Chondrocyte (in vitro differentiated cells): ENCODE measurements at places on chromosomes 4 and X. TPM values are rescaled to one million over a fixed set of nuclear protein-coding genes. Genes with fewer than 3 reads are reported as not detected.

The DYNLT3 gene
- 31.5 to 36.5 TPM (median 35.8 TPM) in 3 replicates for total RNA-seq

The DCAF12L1 gene
- not detected in 3 replicates for total RNA-seq

The VGLL1 gene
- total RNA-seq, result not detected in 3 replicates

The TRAM1L1 gene
- total RNA-seq, result 4.1 to 5.0 TPM (median 4.2 TPM) in 3 replicates

The ODAPH gene
- total RNA-seq, result not detected in 3 replicates

The PPEF2 gene
- not detected in 3 replicates for total RNA-seq

The MFSD8 gene
- 16.4 to 20.6 TPM (median 17.2 TPM) in 3 replicates for total RNA-seq

The HMX1 gene
- 3.7 TPM in 1 of 3 replicates, not detected in the others for total RNA-seq

The VCX2 gene
- total RNA-seq, result not detected in 3 replicates

The RPS3A gene
- 1,042 to 1,173 TPM (median 1,077 TPM) in 3 replicates for total RNA-seq

The JCHAIN gene
- not detected in 3 replicates for total RNA-seq

The FAM47E gene
- total RNA-seq, result 0.73 to 1.2 TPM (median 0.92 TPM) in 3 replicates

GRCh38 chrX:27679281-27679680 is 89.1 kb downstream of the DCAF8L2 start:
- no peak for DNase-seq
- H3K27ac ChIP-seq, result no peak overlapping the region
- H3K4me1 ChIP-seq, result no peaks in the 10 kb centered on the region
- H3K27me3 ChIP-seq, result no peaks in the 10 kb centered on the region
- no peaks in the 10 kb centered on the region for H3K36me3 ChIP-seq
- H3K4me3 ChIP-seq, result no peak overlapping the region

- no peak for DNase-seq
- H3K36me3 ChIP-seq, result no peaks in the 10 kb centered on the region
- H3K27me3 ChIP-seq, result no peaks in the 10 kb centered on the region
- no peaks in the 10 kb centered on the region for H3K4me1 ChIP-seq
Measured at GRCh38 chr4:169352360-169352759, 81.6 kb upstream of the SH3RF1 start.

DNA sequence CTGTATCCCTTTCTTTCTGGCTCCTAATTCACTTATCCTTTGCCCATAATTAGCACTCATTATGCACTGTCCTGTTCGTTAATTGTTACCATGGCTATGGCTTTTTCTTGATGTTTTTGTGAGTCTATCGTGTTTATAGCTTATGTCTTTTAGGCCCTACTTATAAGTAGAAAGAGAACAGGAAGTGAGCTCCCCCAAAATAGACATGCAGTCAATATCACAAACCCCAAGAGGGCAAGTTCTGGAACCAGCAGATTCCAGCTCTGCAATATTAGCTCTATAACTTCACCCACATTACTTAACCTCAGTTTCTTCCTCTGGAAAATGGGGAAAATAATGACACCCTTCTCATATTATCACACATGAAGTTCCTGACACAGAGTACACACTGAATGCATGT is 7.4 kb upstream of the HS3ST1 start:
- no peaks in the 10 kb centered on the region for H3K4me1 ChIP-seq
- DNase-seq, result no peak
- H3K27ac ChIP-seq, result no peak overlapping the region

DNA sequence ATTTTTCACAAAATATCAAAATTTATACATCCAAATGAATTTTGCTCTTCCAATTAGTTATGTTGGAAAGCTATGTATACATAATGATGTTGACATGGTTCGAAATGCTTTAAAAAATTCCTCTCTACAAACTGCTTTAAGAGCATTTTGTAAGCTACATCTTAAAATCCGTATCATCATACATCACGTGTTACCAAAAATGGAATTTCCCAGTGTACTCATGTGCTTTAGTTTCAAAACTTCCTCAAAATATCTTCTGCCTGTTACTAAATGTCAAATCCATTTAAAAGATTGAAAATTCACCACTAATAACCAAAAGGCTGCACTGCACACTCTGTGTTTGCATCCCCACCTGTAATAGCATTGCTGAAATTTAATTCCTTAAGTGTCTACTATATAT is 87.9 kb downstream of the WDFY3 start:
- H3K27me3 ChIP-seq, result no peaks in the 10 kb centered on the region
- DNase-seq, result no peak
- no peak overlapping the region for H3K4me3 ChIP-seq
- peaks cover 44% of the 10 kb centered on the region for H3K4me1 ChIP-seq
- H3K27ac ChIP-seq, result no peak overlapping the region
- H3K36me3 ChIP-seq, result peaks cover 4% of the 10 kb centered on the region

- no peaks in the 10 kb centered on the region for H3K27me3 ChIP-seq
- H3K27ac ChIP-seq, result no peak overlapping the region
- no peaks in the 10 kb centered on the region for H3K36me3 ChIP-seq
- no peaks in the 10 kb centered on the region for H3K4me1 ChIP-seq
- H3K4me3 ChIP-seq, result no peak overlapping the region
Measured at GRCh38 chrX:47380268-47380667, 9.9 kb downstream of the ZNF157 start.

DNA sequence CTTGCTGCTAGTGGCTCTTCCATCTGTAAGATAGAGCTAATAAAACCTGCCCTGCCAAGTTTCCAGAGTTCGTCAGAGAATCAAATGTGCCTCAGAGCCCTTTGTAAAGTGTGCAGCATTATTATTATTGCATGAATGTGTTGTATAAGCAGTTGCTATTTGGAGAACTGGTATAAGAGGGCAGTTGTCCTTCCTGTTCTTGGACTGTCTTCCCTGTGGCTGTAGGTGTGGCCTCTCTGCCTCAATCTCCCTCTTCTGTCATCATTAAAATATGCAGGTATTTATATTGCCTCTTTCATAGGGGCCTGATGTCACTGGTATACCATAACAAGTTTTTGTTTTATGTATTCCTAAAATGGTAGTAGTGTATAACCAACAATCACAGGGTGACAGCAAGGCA is 3.8 kb downstream of the MTM1 start:
- H3K27me3 ChIP-seq, result no peaks in the 10 kb centered on the region
- no peak overlapping the region for H3K4me3 ChIP-seq
- peaks cover 39% of the 10 kb centered on the region for H3K4me1 ChIP-seq
- H3K27ac ChIP-seq, result no peak overlapping the region
- no peaks in the 10 kb centered on the region for H3K36me3 ChIP-seq

DNA sequence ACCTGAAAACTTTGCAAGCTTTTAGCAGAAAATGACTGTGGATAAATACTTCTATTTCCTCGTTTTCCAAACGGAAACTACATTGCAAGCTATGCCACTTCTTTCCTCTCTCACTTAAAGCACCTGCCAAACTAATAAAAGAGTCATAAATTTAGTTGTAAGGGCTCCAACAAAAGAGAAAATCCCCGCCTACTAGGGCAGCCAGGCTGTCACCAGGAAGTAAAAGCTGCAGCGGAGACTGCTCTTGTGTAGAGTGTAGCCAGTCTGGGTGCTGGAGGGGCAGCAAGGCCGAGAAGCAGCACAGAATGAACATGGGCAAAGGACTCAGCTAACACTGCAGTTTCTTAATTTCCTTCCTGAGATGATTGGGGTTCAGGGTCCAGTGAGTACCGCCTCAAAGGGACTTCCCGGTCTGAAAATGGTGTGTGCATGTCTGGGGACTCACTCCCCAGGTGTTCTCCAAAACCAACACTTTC is 89.3 kb upstream of the MAML3 start:
- H3K4me1 ChIP-seq, result peaks cover 7% of the 10 kb centered on the region
- no peak for DNase-seq
- no peaks in the 10 kb centered on the region for H3K36me3 ChIP-seq
- no peaks in the 10 kb centered on the region for H3K27me3 ChIP-seq

DNA sequence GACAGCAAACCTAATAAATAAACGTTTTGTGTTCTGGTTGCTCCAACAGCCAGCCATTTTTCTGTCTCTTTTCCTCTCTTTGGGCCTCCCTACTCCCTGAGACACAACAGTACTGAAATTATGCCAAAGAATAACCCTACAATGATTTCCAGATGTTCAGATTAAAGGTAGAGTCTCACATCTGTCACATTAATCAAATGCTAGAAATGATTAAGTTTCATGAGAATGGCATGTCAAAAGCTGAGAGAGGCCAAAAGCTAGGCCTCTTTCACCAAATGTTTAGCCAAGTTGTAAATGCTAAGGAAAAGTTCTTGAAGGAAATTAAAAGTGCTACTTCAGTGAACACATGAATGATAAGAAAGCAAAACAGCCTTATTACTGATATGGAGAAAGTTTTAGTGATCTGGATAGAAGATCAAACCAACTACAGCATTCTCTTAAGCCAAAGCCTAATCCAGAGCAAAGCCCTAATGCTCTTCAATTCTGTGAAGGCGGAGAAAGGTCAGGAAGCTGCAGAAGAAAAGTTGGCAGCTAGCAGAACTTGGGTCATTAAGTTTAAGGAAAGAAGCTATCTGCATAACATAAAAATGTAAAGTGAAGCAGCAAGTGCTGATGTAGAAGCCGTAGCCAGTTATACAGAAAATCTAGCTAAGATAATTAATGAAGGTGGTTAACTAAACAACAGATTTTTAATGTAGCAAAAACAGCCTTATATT is 182.1 kb upstream of the NUDT6 start:
- no peak for DNase-seq
- H3K27ac ChIP-seq, result peak overlapping the region; percentile 55
- H3K4me3 ChIP-seq, result no peak overlapping the region
- H3K4me1 ChIP-seq, result peaks cover 11% of the 10 kb centered on the region
- H3K36me3 ChIP-seq, result peaks cover 3% of the 10 kb centered on the region
- H3K27me3 ChIP-seq, result no peaks in the 10 kb centered on the region

DNA sequence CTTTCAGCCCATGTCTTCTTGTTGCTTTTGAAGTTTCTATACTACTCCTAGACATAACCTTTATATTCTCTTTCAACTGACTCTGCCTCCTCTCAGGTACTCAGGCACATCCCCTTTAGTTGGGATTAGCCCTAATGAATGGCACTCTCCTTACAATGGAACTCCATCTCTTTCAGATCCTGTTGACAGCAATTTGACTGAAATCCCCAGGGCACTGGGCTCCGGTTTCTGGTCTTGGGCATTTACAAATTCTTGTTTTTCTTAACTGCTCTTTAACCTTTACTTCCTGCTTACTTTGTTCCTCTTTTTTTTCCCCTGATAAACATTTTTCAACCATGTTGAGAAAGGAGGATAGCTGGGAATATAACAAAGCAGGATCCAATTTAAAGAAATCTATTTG is 68.9 kb downstream of the ENOX2 start:
- no peaks in the 10 kb centered on the region for H3K27me3 ChIP-seq
- no peaks in the 10 kb centered on the region for H3K36me3 ChIP-seq
- no peaks in the 10 kb centered on the region for H3K4me1 ChIP-seq
- DNase-seq, result no peak
- no peak overlapping the region for H3K4me3 ChIP-seq

- no peak for DNase-seq
- H3K4me1 ChIP-seq, result peaks cover 9% of the 10 kb centered on the region
- H3K4me3 ChIP-seq, result no peak overlapping the region
- no peak overlapping the region for H3K27ac ChIP-seq
Measured at GRCh38 chr4:154152546-154152945, 339.1 kb downstream of the DCHS2 start.

DNA sequence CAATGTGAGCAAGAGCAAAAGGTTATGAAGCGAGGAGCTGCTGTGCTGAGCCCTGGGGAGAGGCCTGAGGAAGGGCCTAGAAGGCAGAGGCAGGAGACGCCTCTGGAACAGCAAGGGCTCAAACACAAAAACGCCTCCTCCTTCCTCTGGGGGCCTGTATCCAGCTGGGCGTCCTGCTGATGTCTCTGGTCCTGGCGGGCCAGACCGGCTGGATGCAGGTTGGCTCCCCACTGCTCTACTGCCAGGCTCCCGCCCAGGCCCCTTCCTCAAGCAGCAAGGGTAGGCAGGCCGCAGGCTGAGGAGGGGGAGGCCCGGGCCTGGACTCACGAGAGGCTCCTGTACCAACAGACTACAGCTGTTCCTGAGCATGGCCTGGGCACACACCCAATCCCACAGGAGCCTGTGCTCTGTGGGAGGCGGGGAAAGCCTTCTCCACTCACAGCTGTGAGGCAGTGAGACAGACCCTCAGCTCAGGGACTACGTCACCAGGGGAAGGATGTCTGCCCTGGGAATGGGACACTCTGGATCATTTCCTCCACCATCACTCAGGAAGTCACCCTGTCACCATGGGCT is 2.3 kb downstream of the HAUS7 start:
- H3K36me3 ChIP-seq, result no peaks in the 10 kb centered on the region
- H3K4me1 ChIP-seq, result peaks cover 28% of the 10 kb centered on the region
- H3K27ac ChIP-seq, result no peak overlapping the region
- no peak for DNase-seq
